Ascending aorta (tissue), 2 donors: ENCODE measurements at places on chromosomes 1 and 21. TPM values are rescaled to one million over a fixed set of nuclear protein-coding genes. Genes with fewer than 3 reads are reported as not detected.

Gene SPAG17
- total RNA-seq, result not detected

Gene COL24A1
- total RNA-seq, result 0.11 TPM

Gene NTRK1
- total RNA-seq, result not detected

- no peak overlapping the region for H3K4me3 ChIP-seq
- no peaks in the 10 kb centered on the region for H3K27me3 ChIP-seq
- no peak for DNase-seq
- no peaks in the 10 kb centered on the region for H3K36me3 ChIP-seq
- H3K27ac ChIP-seq, result no peak overlapping the region
Measured at GRCh38 chr21:17542371-17543011, 29.6 kb downstream of the CXADR start.

DNA sequence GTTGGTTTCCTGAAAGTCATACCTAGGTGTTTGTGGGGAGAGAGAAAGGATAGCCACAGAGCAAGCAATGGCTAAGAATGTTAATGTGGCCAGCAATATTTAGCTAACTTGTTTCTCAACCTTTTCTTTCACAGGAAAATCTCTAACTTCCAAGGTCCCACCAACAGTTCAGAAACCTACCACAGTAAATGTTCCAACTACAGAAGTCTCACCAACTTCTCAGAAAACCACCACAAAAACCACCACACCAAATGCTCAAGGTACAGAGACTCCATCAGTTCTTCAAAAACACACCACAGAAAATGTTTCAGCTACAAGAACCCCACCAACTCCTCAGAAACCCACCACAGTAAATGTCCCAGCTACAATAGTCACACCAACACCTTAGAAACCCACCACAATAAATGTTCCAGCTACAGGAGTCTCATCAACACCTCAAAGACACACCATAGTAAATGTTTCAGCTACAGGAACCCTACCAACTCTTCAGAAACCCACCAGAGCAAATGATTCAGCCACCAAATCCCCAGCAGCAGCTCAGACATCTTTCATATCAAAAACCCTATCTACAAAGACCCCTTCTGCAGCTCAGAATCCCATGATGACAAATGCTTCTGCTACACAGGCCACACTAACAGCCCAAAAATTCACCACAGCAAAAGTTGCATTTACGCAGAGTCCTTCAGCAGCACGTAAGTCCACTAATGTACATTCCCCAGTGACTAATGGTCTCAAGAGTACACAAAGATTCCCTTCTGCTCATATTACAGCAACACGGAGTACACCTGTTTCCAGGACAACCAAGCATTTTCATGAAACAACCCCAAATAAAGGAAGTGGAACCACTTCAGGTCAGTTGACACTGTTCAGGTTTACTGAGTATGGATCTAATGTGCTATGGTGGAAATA lies 15.3 kb downstream of the CD55 start:
- no peaks in the 10 kb centered on the region for H3K27me3 ChIP-seq
- H3K36me3 ChIP-seq, result peaks cover 57% of the 10 kb centered on the region
- no peak overlapping the region for H3K4me3 ChIP-seq
- no peak for DNase-seq
- H3K27ac ChIP-seq, result no peak overlapping the region
